ENCODE measurements at places on chromosomes 5 and 9.

GRCh38 chr9:89880721-89881120, 275.9 kb downstream of the GADD45G start:
- DNase-seq = no peak

DNA sequence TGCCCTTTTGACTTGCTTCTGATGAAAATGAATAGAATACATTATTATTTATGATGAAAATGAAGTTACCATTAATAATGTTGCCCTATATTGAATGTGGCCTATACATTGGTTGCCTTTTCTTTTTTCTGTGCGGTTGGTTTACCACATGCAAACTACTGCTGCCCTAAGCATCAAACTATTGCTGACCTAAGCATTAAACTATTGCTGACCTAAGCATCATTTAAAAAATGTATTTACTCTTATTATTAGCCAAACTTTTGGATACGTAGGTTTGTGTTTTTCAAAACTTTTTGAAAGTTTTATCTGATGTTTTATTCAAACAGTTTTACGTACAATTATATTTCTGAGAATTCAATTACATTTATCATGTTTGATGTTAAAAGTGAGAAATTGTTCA, 76.0 kb upstream of the CDH10 start:
- no peak for DNase-seq

DNA sequence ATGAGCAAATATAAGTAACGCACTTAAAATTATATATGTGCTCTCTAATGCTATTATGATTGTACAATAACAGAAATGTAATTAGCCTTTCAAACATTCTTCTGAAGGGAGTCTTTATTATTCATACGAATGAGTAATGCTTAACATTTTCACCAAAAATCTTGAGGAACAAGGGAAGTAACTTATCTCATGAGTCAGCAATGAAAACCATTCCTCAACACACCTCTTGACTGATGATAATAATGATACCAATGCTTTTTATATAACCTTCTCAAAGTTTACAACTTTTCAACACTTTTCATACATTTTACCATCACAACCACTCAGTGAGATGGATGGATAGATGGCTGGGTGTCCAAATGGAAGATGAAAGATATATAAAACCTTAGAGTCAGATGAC, 369.3 kb downstream of the BNC2 start:
- no peak for DNase-seq

DNA sequence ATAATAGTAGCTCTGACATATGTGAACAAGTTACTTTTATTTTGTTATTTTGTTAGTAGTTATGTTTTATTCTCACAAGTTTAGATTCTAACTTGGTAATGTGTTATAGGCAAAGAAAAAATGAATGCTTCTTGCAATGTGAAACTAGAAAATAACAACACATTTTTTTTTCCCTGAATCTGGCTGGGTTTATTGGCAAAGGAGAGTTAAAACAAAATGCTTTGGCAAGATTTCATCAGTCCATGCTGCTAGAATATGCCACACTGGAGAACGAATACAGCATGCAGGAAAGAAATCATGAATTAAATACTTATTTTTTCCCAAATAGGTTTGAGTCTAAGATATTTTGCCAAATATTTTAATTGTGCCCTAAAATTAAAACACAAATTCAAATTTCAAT, 1048.1 kb upstream of the ACO1 start:
- DNase-seq = no peak

DNA sequence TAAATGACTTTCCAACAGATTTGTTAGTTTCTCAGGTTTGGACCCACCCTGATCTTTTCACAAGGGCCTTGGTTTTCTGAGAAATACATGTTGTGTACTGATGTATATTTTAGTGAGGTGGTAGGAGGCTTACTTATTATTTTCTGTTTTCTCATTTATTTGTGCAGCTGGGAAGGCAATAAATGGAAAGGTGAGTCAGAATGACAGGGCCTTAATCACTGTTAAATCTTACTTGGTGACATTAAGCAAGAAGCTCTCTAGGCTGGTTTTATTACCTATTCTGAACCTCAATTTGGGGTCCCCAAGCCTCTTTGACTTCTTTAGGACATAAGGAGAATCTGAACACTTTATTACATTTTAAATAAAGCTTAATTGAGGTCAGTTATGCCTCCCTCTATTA, 214.0 kb upstream of the DAB2 start:
- no peak for DNase-seq

GRCh38 chr5:40614466-40614865, 65.2 kb upstream of the PTGER4 start:
- DNase-seq = no peak

DNA sequence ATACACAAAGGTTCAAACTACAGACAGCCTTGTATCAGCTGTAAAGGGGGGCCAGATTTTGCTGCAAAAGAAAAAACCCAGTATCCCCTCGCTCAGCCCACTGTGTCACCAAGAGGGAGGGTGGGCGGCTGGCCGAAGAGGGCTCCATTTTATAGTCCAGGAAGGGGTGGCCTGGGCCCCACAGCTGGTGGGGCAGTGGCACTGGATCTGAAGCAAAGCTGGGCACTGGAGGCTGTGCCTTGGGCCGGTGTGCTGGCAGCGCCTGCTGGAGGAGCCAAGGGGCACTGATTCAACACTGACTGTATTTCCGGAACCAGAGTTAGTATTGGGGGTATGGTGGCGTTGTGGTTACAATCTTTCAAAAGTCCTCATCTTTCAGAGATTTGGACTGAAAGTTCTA, 9.1 kb downstream of the BRD3 start:
- no peak for DNase-seq

- no peak for DNase-seq
Measured at GRCh38 chr5:126805063-126805462, 28.1 kb downstream of the LMNB1 start.

DNA sequence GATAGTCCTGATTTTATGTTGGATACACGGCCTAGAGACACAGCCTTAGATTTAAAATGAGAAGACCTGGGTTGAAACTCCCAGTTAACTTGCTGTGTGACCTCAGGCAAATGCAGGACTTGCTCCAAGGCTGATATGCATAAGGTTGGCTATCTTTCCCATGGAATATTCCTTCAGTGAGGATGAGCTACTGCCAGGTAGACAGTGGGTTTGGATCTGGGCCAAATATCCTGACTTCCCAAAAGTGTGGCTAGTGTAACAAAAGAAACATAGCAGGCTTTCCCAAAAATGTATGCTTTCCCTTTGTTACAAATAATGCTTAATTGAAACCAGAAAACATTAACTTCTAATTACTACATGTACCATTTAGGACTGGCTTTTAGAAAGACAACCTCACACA, 697 bp upstream of the XPA start:
- DNase-seq = peak; percentile 41

- no peak for DNase-seq
Measured at GRCh38 chr9:129610213-129610472, 10.8 kb downstream of the C9orf50 start.

GRCh38 chr9:60545878-60546385, 368.3 kb upstream of the SPATA31A5 start:
- DNase-seq = no peak

- peak; percentile 26 for DNase-seq
Measured at GRCh38 chr5:56450766-56451165, 217.6 kb upstream of the ANKRD55 start.

DNA sequence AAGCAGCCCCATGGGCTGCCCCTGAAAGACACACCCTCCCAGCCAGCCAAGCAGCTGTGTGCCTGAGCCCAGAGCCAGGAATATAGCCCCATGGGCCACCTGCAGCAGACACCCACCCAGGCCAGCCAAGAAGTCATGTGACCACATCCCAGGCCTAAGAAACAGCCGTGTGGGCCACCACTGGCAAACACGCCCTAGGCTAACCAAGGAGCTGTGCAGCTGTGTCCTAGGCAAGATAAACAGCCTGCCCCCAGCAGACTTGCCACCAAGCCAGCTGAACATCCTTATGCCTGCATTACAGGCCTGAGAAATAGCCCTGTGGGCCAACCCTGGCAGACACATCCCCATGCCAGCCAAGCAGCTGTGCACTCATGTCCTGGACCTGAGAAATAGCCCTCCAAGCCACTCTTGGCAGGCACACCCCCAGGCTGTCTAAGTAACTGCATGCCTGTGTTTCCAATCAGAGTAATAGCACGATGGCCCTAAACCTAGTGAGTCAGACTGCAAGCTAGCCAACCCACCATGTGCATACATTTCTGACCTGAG, 143.0 kb downstream of the ADAMTS6 start:
- DNase-seq = no peak

DNA sequence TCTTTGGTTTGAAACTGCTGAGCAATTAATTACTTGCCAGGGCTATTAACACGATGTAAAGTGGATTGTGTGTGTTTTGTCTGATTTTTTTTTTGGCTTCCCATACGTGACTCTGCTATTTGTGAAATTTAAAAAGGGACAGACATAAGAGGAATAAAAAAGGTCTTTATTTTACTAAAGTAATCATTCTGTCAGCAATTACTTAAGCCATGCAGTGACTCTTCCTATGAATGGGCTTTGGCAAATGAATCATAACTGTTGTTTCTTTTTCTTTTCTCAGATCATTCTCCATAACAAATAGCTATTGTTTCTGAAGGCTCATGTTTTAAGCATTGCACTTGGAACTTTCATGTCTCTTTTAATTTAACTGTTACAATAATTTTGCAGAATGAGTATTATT, 461.3 kb upstream of the RORB start:
- peak; percentile 52 for DNase-seq

DNA sequence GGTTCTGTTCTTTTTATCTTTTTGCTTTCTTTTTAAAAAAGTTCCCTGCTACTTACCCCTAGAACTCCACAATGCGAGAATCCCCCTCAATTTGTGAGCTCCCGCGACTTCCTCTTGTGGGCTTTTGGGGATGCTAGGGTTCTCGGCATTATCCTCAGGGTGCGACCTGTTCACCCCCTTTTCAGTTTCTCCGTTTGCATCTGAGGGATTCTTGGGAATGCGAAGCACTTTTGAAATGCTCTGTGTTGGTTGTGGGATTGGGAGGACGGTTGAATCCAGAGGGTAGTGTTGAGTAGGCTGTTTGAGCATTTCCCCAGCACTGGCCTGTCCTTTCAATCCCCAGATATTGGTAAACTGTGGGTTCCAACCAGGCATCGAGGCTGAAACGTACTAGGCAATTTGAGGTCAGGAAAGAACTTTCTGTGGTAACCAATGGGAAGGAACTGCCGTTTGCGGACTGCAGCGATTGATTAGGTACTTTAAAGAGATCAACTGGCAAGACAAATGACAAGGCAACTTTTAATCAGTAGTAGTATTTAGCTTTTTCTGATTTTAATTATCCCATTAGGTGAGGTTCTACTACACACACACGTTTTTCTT, 415 bp downstream of the XRCC4 start:
- DNase-seq = no peak
